Activated CD4-positive, alpha-beta memory T cell treated with anti-CD3 and anti-CD28 coated beads for 36 hours (primary cell): ENCODE measurements at places on chromosomes 5 and 9. TPM values are rescaled to one million over a fixed set of nuclear protein-coding genes. Genes with fewer than 3 reads are reported as not detected.

- DNase-seq = no peak
These were observed 230.3 kb upstream of the TBCA start for GRCh38 chr5:78006449-78006848.

GRCh38 chr9:128388150-128388549 lies 17.0 kb downstream of the URM1 start:
- DNase-seq = no peak

- no peak for DNase-seq
These were observed 5.4 kb upstream of the GNE start for GRCh38 chr9:36263683-36264082.

DNA sequence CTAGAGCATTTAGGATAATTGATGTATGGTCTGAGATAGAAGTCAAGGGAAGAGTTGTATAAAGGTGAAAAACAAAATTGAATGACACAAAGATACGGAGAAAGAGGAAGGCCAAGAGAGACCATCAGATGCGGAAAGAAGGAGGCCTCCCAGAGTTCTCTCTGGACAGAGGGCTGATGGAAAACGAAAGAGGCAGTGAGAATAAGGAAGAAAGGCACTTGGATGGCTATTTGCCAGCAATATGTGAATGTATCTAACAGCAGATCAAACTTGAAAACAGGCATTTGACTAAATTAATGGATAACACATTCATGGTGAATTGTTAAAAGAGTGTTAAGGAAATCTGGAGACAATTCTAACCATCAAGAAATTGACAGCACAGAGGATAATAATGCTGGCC lies 2.4 kb upstream of the DOCK8 start:
- DNase-seq = no peak

MRPL50 gene
- total RNA-seq = 13.3 TPM

- DNase-seq = no peak
These were observed 52.1 kb upstream of the FREM1 start for GRCh38 chr9:14962193-14962882.

GRXCR2 gene
- total RNA-seq = not detected

DNA sequence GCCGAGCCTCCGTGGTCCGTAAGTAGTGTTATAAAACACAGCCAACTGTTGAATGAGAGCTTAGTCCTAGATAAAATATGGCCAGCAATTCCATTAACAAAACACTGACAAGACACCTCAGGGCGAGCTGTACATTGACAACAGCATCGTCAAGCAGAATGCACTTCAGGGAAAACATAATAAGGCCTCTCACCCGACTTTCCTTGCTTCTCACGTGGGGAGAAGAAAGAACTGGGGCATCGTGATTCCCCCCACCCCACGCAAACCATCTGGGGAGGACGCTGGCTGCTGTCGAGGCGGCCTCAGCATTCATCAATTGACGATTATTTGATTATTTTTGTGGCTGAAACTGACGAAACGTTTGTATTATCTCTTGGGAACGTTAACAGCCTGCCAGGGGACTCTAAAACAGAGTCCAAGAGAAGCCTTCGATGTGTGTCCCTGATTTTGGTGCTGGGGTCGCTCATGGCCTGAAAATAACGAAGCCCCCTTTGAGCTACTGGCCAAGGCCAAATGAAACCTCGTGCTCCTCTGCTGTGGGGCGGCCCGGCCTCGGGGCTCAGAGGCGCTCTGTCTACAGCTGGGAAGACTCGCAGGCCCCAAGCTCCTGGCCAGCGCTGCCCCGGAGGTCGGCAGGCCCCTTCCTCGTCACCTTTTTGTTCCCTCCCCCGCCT lies 464 bp downstream of the GDF9 start:
- DNase-seq = no peak

EXOSC3 gene
- 97.5 TPM for total RNA-seq

HMMR gene
- total RNA-seq = 109 TPM

DNA sequence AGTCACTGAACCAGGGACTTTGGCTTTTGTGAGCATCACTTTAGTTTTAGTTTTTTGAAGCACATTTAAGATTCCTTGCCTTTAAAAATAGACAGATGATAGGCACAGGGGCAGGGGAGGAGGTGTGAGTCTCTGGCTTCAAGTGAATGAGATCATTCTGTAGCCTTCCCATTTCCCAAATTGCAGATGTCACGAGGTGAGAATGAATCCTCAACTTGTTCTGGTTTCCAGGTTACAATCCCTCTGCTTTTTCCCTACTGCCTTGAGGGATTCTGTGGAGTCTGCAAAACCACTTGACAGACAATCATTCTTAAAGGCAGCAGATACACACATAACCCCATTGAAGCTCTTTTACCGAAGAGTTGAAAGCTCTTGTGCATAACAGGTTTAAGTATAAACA lies 332.4 kb downstream of the DMAC1 start:
- no peak for DNase-seq

- no peak for DNase-seq
These were observed 6.2 kb downstream of the ARSI start for GRCh38 chr5:150296496-150296895.

- DNase-seq = no peak
These were observed 71.4 kb downstream of the GABBR2 start for GRCh38 chr9:98637381-98637780.

TPPP gene
- 0.53 TPM for total RNA-seq

GRCh38 chr9:18675332-18675731 lies 201.4 kb downstream of the ADAMTSL1 start:
- DNase-seq = no peak

DNA sequence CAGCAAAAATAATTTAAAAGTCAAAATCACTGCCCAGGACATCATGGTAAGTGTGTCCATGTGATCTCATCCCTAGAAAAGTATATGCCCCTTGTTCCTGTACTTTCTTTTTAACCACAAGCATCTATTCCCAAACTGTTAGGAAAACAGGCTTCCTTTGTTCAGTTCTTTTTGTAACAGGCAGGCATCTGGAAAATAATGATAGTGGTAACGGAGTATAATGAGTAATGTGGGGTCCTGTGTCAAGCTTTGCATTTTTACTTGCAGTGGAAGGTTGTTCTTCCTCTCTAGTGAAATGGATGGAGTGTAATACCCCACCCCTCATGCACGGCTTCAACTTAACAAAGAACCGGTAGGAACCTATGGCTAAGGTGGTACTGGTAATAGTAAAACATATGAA lies 532.1 kb downstream of the CTNND2 start:
- no peak for DNase-seq

- peak; percentile 22 for DNase-seq
These were observed 76.7 kb downstream of the GRAMD2B start for GRCh38 chr5:126499853-126500342.

SPAG8 gene
- 1.1 TPM for total RNA-seq

C1QTNF3 gene
- 2.6 TPM for total RNA-seq

- peak; percentile 88 for DNase-seq
These were observed 196.8 kb downstream of the AUH start for GRCh38 chr9:91164724-91165520.

- DNase-seq = no peak
These were observed 166.4 kb downstream of the PBX3 start for GRCh38 chr9:125913551-125913950.

FRMPD1 gene
- not detected for total RNA-seq

DNA sequence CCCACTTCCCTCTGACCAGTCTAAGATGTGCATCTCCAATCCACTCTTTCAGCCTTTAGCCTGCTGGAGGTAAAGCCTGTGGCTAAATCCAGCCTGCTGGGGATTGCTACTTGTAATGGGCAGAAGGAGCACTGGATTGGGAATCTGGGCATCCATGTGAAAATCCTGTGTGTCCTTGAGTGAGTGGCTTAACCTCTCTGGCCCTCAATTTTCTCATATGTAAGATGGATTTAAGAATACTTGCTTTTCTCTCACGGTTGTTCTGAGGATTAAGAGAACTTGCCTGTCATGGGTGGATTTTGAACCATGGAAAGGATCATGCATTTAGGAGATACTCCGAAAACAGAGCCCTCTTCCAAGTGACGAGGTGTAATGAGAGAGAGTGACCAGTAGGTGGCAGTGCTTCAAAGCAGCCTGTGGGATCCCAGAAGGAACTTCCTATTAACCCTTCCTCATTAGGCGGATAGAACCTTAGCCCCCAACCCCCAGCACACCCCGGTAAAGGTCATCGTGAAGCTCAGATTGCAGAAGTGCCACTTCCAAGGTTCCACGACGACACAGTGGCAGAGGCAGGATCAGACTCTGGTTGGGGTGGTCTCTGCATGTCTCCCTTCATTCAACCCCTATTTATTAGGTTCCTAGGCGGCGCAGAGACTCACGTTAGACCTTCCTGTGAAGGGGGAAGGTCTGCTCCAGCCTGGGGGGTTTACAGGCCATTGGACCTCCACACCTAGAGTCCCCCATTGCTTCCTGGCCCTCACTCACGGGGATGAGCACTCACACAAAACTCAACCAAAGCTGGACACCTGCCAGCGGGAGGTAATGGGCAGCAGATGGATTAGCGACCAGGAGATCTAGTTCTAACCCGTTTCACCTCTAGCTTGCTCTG lies 68.7 kb upstream of the ZNF618 start:
- peak; percentile 49 for DNase-seq

DNA sequence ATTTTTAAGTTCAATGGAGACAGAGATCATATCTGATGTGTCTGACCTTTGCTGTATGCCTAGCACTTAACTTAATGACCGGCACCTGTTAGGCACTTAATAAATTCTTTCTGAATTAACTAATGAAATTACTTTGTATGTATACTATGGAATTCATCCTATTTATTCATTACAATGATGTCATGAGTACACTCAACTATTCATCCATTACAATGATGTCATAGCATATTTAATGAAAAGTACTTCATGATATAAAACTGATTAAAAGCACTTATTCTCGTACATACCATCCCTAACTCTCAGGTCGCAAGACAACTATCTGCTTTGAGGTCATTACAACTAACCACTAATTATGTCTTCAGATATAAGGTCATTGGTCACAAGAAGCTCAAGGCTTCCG lies 1131.6 kb downstream of the DTWD2 start:
- no peak for DNase-seq

C9orf50 gene
- not detected for total RNA-seq

PKD2L2 gene
- total RNA-seq = not detected
